ENCODE measurements at places on chromosomes 7 and 10. TPM values are rescaled to one million over a fixed set of nuclear protein-coding genes. Genes with fewer than 3 reads are reported as not detected.

GRCh38 chr7:5470816-5471215, 47.2 kb upstream of the TNRC18 start:
- no peak overlapping the region for H3K4me3 ChIP-seq
- H3K27me3 ChIP-seq = no peaks in the 10 kb centered on the region
- DNase-seq = no peak
- H3K4me1 ChIP-seq = no peaks in the 10 kb centered on the region
- no peaks in the 10 kb centered on the region for H3K36me3 ChIP-seq

DNA sequence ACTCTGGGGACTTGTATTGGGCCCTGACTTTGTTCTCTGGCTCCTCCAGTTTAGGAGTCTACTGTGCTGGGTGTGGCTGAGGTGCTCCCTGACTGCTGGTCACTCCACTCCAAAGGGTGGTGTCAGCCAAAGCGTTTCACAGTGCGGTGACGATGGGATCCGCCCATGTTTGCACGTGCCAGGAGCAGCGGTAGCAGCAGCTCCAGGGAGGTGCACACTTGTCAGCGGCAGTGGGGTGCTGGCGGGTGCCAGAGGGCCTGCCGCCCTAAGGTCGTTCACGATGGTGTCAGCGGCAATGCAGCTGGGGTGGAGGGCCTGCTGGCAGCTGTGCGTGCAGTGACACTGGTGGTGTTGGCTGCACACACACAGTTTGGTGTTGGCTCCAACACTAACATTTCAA, 268.5 kb upstream of the AKR1E2 start:
- H3K4me1 ChIP-seq = no peaks in the 10 kb centered on the region
- H3K36me3 ChIP-seq = no peaks in the 10 kb centered on the region
- H3K27me3 ChIP-seq = no peaks in the 10 kb centered on the region
- H3K4me3 ChIP-seq = no peak overlapping the region
- no peak for DNase-seq

DNA sequence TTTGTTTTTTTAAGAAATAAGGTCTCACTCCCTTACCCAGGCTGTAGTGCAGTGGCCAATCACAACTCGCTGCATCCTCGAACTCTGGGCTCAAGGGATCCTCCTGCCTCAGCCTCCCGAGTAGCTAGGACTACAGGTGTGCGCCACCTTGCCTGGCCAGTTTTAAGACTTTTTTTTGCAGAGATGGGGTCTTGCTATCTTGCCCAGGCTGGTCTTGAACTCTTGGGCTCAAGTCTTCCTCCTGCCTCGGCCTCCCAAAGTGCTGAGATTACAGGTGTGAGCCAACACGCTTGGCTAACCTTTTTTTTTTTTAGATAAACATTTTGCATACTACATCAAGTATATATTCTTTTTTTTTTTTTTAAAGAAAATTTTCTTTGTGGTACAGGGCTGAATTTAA, 18.2 kb downstream of the SEC23IP start:
- peaks cover 51% of the 10 kb centered on the region for H3K36me3 ChIP-seq
- DNase-seq = no peak
- H3K4me1 ChIP-seq = no peaks in the 10 kb centered on the region

DNA sequence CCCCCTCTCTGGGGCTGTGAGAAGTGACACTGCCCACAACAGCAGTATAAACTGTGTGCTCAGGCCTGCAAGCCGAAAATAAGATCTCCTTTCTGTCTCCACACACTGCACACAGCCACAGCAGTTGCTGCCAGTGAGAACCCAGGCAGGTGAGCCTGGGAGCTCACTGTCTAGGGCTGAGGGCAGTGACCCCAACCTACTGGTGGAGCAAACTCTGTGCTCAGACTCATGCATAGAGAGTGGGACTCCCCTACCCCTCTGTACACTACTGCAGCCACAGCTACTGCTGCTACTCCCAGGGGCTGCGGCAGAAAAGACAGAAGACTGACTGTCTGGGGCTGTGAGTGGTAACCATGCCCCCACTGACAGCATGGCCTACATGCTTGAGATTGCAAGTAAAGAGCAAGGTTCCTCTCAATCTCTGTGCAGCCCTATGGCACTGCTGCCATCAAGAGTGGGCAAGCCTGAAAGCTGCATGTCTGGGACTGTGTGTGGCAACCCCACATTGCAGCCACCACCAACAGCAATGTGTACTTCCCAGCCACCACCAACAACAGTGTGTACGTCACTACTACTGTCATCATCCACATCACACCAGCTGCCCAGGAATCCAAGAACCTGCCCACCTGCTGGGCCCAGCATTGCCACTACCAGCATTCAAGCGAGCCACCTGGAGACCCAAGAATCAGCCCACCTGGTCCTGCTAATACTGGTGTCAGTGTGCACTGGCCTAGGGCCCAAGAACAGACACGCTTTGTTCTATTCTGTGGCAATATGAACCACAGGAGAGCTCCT, 226.1 kb downstream of the XPNPEP1 start:
- no peak overlapping the region for H3K27ac ChIP-seq
- H3K4me1 ChIP-seq = no peaks in the 10 kb centered on the region
- H3K36me3 ChIP-seq = no peaks in the 10 kb centered on the region
- DNase-seq = no peak

DNA sequence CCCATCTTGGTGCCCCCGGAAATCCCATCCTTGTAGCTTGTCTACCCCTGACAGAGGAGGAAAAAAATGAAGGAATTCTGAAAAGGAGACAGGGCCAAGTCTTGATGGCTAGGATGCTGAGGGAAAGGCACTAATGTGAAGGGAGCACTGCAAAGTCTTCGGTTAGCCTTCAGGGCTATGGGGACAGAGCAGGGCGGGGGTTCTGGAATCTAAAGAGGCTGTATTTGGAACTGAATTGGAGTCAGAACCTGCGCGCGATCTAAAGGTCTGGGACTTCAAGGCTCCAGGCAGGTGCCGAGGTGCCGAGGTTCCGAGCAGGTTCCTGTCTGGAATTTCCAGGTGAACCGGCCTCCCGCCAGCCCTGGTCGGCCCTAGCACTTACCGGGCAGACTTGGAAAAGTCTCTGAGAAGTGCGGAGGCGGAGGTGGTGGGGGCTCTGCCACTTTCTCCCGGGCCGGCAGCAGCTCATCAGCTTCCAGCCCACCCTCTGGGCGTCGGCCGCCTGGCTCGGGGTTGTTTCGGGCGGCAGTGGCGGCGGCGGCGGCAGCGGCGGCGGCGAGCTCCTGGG, 781 bp downstream of the GBX1 start:
- peak overlapping the region; percentile 36 for H3K4me3 ChIP-seq
- H3K4me1 ChIP-seq = peaks cover 17% of the 10 kb centered on the region
- no peaks in the 10 kb centered on the region for H3K36me3 ChIP-seq
- H3K27ac ChIP-seq = no peak overlapping the region
- no peak for DNase-seq

STK31 gene
- total RNA-seq = not detected

GRCh38 chr7:2087744-2088143, 145.0 kb downstream of the MAD1L1 start:
- H3K36me3 ChIP-seq = no peaks in the 10 kb centered on the region
- H3K4me3 ChIP-seq = no peak overlapping the region
- no peaks in the 10 kb centered on the region for H3K27me3 ChIP-seq
- no peak for DNase-seq
- no peak overlapping the region for H3K27ac ChIP-seq

- no peaks in the 10 kb centered on the region for H3K36me3 ChIP-seq
- H3K27ac ChIP-seq = no peak overlapping the region
- no peak for DNase-seq
Observed at GRCh38 chr10:10967029-10967428, 50.6 kb upstream of the CELF2 start.

GIMAP5 gene
- total RNA-seq = 22.2 TPM

- H3K27me3 ChIP-seq = no peaks in the 10 kb centered on the region
- H3K36me3 ChIP-seq = peaks cover 59% of the 10 kb centered on the region
- H3K27ac ChIP-seq = no peak overlapping the region
- no peak overlapping the region for H3K4me3 ChIP-seq
- H3K4me1 ChIP-seq = peaks cover 4% of the 10 kb centered on the region
- no peak for DNase-seq
Observed at GRCh38 chr7:48097521-48098231, 8.6 kb downstream of the UPP1 start.

DNA sequence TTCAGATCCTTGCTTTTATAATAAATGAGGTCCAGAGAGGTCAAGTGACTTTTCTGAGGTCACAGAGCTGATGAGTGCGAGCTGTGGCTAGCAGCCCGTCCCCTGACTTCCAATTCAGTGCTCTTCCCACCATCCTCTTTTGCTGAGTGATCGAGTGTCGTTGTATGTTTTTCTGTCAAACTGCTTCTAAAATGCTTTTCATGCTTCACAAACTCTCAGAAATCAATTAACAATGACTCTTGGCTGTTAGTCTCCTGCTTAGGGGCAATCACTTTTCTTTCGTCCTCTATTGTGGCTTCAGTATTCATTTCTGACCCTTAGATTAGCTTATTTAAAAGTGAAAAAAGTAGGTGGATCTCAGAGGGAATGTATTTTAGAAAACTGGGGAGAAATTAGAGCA, 423.7 kb downstream of the DPP6 start:
- H3K27me3 ChIP-seq = no peaks in the 10 kb centered on the region
- no peak overlapping the region for H3K4me3 ChIP-seq
- DNase-seq = no peak
- H3K36me3 ChIP-seq = no peaks in the 10 kb centered on the region
- H3K27ac ChIP-seq = no peak overlapping the region
- H3K4me1 ChIP-seq = no peaks in the 10 kb centered on the region

DNA sequence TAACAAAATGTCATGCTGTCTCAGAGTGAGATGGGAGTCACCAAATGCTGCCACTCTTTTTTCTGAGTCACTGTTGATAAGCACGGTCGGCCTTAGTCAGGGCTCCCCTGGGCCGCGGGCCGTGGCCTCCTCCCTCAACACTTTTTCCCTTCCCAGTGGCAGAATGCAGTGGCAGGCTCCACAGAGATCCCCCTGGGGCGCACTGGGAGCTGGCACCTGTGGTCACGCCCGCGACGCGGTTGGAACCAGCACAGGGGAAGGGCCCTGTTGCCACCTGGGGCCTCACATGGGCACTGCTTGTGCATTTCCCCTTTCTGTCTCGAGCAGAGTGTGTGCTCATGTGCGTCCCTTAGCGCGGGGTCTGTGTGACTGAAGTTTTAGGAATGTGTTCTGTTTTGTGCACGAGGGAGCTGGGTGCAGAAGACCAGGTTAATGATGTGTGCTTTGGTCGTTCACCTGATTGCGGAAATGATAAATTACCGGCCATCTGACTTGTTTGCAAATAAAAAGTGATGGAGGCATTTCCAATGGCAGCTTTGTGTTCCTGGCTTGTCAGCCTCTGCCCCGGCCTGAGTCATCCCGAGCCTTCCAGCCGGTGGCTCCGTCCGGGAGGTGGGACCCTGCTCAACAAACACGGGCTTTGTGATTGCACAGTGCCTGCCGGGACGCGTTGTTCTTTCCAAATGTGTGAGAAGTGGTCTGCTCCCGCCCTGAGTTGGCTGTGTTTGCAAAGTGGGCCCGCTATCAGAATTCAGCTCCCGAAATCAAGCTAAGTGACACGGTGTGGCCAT, 100.7 kb downstream of the NKX6-2 start:
- H3K27me3 ChIP-seq = no peaks in the 10 kb centered on the region
- H3K4me3 ChIP-seq = no peak overlapping the region
- H3K27ac ChIP-seq = peak overlapping the region; percentile 88
- DNase-seq = peak; percentile 93
- H3K4me1 ChIP-seq = no peaks in the 10 kb centered on the region

DNA sequence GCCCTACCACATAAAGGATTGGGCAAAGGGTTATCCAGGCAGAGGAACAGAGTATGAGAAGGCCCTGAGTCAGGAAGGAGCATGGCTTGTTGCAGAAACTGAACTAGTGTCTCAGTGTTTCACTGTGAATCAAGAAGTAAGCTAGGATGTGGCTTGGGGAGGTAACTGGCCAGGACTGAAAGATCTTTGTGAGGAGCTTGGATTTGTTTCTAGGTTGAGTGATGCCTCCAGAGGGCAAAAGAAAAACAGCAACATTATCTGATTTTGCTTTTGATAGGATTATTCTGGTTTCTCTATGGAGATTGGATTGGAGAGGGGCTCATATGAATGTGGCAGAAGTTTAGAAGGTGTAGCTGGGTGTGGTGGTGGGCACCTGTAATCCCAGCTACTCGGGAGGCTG, 137.9 kb upstream of the HDAC9 start:
- no peaks in the 10 kb centered on the region for H3K4me1 ChIP-seq
- no peaks in the 10 kb centered on the region for H3K27me3 ChIP-seq
- H3K27ac ChIP-seq = no peak overlapping the region
- H3K4me3 ChIP-seq = no peak overlapping the region
- DNase-seq = no peak

DNA sequence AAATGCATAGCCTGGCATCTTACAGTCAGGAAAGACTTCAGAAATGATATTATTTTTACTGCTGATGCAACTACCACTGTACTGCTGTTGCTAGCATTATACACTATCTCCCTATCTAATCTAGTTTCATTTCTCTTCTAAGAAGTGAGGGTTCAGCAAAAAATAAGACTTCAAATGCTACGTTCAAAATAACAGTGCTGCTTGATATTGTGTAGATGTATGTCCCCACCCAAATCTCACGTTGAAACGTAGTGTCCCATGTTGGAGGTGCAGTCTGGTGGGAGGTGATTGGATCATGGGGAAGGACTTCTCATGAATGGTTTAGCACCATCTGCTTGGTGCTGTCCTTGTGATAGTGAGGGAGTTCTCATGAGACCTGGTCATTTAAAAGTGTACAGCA, 129.4 kb downstream of the ANK3 start:
- H3K27me3 ChIP-seq = no peaks in the 10 kb centered on the region
- DNase-seq = no peak
- no peak overlapping the region for H3K27ac ChIP-seq
- H3K4me3 ChIP-seq = no peak overlapping the region
- H3K36me3 ChIP-seq = peaks cover 31% of the 10 kb centered on the region
- no peaks in the 10 kb centered on the region for H3K4me1 ChIP-seq

- H3K27me3 ChIP-seq = no peaks in the 10 kb centered on the region
- no peaks in the 10 kb centered on the region for H3K4me1 ChIP-seq
- no peaks in the 10 kb centered on the region for H3K36me3 ChIP-seq
- DNase-seq = no peak
- no peak overlapping the region for H3K27ac ChIP-seq
Observed at GRCh38 chr10:753530-753929, 64.1 kb upstream of the DIP2C start.

- H3K4me3 ChIP-seq = no peak overlapping the region
- no peaks in the 10 kb centered on the region for H3K36me3 ChIP-seq
- H3K4me1 ChIP-seq = no peaks in the 10 kb centered on the region
- no peak for DNase-seq
- H3K27me3 ChIP-seq = no peaks in the 10 kb centered on the region
Observed at GRCh38 chr7:66344166-66344565, 139.0 kb downstream of the TPST1 start.

AGR2 gene
- not detected for total RNA-seq

ZNF804B gene
- total RNA-seq = 0.26 TPM

GRCh38 chr10:10092581-10092980, 925.1 kb upstream of the CELF2 start:
- H3K36me3 ChIP-seq = no peaks in the 10 kb centered on the region
- no peak overlapping the region for H3K27ac ChIP-seq
- H3K4me1 ChIP-seq = no peaks in the 10 kb centered on the region

DNA sequence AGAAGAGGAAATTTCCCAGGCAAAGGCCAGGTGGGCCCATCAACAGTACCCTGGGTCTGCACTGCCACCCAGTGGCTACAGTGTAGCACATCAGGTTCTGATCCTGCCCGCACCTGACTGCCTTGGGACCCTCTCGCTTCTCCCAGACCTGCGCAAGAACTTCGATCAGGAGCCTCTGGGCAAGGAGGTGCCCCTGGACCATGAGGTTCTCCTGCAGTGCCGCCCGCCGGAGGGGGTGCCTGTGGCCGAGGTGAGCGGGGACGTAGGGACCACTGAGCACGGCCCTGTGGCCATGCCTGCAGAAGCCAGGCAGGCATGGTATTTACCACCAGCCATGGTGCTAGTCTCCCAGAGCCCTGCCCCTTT, 33.9 kb upstream of the SLC29A3 start:
- no peaks in the 10 kb centered on the region for H3K27me3 ChIP-seq
- peaks cover 17% of the 10 kb centered on the region for H3K36me3 ChIP-seq
- DNase-seq = no peak
- no peaks in the 10 kb centered on the region for H3K4me1 ChIP-seq
- no peak overlapping the region for H3K27ac ChIP-seq

ZEB1 gene
- 60.8 TPM for total RNA-seq

Measured in right atrium auricular region (tissue), 2 donors.